ENCODE measurements at places on chromosomes 6 and 20.

DNA sequence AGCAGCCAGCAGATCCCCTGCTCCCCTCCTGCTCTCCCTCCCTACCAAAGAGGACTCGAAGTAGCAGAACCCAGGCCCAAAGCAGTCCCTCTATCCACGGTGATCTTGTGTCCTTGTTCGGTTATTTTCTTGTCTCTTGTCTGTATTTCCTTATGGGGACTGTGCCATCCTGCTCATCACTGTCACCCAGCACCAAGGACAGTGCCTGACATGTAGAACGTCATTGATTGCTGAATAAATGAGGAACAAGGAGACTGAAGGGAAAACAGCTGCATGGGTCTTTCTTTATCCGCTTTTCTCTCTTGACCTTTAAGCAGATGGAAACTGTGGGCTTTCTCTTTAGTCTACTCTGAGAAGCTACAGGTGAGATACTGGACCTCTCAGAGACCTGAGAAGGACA lies 29.4 kb upstream of the ZNF831 start:
- no peak for DNase-seq

DNA sequence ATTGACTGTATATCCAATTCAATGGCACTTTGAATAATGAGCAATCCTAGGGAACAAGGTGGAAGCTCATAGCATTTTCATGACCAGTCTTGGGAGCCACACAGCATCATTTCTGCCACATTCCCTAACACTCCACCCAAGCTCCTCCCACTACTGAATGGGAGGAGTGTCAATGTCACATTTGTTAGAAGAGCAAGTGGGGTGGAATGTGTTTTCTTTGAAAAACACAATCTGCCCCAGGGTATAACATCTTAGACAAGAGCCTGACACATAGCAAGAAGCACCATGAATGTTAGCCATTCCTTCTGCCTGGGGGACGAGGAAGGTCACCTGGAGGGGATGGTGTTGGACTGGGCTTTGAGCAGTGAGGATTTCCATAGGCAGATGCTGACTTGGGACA lies 258.3 kb upstream of the PMEPA1 start:
- no peak for DNase-seq

- no peak for DNase-seq
These were observed 96.0 kb downstream of the SOBP start for GRCh38 chr6:107585815-107586435.

DNA sequence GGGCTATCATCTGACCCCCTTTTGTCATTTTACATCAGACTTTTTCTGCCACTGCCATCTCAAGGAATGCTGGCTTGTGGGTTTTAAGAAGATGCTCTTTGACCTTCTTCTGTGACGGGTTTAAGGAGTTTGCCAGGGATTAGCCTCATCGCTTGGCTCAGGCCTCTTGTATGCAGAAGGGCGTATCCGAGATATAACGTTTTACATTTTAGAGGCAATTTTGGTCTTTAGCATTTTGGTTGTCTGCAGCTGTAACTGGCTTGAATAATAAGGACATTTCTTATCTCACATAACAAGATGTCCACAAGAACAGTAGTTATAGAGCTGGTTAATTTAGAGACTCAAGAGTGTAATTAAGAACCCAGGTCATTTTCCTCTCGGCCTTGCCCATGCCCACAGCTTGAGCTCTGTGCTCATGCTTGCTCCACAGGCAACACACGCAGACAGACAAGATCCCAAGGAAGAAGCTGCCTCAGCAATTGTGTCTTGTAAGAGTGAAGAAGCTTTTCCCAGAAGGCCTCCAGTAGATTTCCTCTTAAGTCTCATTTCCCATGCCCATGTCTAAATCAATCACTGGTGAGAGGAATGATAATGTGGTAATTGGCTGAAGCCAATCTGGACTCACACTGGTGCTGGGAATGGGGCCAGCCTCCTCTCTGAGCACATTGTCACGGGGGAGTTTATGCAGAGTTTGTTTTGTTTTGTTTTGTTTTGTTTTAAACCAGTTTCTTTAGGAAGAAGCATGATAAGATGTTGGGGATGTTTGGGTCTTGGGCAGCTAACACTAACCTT lies 36.8 kb downstream of the PTCHD4 start:
- no peak for DNase-seq
